ENCODE measurements at places on chromosomes 12 and 14.

- DNase-seq, result no peak
Measured at GRCh38 chr12:19201661-19202060, 72.1 kb downstream of the PLEKHA5 start.

- DNase-seq, result no peak
Measured at GRCh38 chr12:85516667-85517325, 236.8 kb downstream of the ALX1 start.

DNA sequence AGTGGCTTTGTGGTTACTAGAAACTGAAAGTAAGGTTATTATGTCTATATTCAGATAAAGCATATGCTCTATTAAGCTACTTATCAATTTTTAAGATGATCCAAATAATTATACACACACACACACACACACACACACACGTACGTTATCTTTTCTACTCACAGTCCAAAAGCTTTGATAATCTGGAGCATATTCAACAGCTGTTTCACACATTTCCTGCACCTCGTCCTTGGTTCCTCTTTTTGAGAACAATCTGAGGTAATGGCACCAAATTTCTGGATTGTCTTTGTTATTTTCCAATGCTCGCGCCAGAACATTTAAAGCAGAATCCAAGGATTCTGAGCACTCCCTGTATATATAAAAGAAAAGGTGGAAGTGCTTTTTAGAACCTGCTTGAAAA is 37.5 kb downstream of the ZFC3H1 start:
- DNase-seq, result peak; percentile 53

DNA sequence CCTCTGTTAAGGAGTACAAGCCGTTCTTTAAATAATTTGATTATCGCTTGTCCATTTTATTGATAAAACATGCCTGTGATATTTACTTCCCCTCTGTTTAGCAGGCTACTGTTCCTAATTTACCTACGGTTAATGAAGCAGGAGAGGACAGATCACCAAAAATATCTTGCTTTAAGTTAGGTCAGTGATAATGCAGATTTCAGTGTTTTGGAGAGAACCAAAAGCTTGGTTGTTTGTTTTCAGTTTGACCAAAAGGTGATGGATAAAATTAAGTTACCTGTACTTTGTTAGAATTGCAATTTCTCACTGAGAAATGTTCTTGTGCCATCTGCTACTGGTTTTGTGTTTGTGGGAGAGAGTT is 958 bp downstream of the SPATS2 start:
- DNase-seq, result peak; percentile 25

- no peak for DNase-seq
Measured at GRCh38 chr12:80257920-80258319, 158.6 kb downstream of the OTOGL start.

GRCh38 chr12:132346471-132347175 is 17.2 kb upstream of the GALNT9 start:
- no peak for DNase-seq

GRCh38 chr12:68915055-68915454 is 17.9 kb downstream of the CPM start:
- no peak for DNase-seq

DNA sequence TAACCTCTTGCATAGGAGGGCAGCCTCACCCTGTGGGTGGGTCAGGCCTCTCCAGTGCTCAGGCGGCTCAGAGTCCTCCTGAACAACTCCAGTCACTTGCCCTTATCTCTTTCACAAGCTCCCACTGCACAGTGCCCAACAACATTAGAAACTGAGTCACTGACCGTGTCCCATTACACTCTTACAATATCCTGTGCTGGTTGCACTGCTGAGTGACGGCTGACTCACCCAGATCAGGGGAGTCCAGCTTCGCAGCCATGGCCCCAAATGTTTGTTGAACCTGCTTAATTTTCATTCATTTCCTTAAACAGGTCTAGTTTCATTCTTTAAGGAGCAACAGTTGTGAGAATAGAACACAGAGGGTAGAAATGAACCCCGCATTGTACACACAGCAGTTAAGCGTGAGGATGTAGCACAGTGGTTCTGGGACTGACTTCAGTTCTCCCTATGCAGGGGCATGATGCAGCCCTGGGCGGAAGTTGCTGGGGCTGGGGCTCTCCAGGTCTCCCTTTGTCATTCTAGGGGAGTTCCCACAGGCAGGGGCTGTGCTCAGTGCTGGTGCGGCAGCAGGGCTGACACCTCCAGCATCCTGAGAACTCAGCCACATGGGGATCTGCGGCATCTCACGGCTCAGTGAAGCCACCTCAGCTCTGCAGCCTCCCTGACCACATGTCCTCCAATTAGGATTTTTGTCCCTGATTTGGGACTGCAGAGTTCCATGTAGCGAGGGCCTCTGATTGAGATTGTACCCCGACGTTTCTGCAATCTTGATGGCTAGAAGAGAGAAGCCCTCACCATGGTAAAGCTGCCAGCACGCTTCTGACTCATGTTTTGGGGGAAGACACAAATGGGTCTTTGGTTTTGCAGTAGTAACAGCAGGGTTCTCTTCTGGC is 16.1 kb downstream of the GPR68 start:
- peak; percentile 61 for DNase-seq

DNA sequence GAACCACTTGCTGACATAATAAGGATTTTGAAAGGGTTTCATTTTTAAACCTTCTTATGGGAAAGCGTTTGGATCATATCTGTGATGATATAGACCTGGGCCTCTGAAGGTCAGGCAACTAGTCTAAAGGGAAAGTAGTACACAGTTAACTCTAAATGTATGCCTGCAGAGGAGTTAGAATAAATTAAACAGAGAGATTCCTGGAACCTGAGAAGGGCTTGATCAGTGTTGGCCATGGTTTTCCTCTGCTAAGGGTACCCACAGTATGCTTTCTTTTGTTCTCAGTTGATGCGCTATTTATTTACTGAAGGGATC is 14.4 kb upstream of the POLR3B start:
- DNase-seq, result no peak

GRCh38 chr12:27524839-27525753 is 1.1 kb downstream of the PPFIBP1 start:
- no peak for DNase-seq

DNA sequence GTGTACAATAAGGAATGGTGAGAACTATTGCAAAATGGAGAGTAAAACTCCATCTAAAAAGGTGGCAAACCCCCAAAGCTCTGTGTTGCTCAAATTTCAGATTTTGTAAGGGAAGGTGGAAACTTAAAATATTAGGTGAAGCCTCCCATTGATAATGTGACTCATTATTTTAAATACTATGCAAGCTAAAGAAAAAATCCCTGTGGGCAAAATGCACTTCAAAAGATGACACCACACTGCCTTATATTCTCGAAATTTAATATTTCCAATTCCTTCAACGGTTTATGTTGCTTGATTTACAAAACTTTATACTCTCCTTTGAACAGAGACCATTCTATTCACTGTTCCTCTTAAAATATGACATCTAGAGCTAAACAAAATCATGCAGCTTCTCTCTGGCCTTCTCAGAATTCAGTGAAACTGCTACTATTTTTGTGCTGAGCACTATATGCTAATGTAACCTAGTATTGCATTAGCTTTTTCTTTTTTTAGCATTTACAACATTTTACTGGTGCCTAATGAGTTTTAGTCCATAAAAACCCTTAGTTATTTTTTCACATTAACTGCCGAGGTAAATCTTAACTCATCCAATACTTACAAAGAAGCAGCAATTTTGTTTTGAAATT is 297.7 kb downstream of the SYT1 start:
- no peak for DNase-seq

DNA sequence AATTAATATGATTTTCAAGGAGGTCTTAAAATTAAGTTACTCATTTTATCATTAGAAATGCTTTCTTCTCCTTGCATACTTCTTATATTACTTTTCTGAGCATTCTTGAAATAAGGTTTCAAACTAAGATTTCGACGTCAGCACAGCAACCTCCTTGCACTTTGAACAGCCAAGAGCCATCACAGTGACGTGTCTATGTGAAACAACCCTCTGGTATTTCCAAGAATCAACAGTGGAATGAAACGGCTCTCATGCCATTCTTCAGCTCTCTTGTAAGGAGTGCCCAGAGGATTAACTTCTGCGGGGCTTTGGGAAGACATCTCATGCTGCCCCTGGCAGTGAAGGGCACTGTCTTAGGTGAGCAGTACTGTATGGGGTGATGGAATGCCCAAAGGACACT is 109.2 kb downstream of the EFCAB11 start:
- no peak for DNase-seq

DNA sequence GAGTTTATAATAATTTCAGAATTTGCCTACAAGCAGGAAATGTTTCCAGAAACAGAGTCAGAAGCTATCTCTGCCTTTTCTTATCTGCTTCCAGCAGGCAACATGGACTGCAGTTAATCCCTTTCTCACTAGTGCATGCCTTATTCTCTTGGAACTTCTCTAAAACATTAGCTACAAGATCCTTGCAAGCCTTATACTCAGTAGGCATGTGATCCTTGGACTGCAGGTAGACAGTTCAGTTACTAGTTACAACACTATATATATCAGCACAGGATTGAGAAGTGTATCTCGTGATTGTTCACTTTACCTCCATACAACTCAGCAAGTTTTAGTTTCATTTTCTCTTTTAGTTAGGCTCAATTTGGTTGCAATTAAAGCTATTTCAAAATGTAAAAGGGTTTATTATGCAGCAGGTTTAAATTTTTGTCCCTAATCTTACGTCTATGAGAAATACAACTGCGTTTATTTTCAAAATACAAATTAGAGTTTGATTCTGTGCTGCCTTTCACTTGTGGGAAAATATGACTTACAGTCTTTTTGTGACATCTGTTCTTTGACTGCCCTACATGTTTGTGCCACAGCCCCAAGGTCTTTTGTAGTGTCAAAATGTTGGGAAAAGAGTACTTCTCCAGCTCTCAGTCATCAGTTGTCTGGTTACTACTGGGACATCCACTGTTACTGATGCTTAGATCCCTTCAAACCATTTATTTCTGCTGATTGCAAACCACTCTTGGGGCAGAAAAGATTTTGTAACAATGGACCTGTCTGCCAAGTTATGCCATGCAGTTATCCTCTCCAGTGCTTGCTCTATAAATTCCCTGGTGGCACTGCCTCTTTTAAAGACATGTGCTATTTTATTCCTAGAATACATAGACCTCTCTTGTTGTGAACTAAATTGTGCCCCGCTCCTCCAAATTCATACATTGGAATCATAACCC is 709.0 kb upstream of the FOXG1 start:
- DNase-seq, result no peak

- DNase-seq, result no peak
Measured at GRCh38 chr12:42742716-42743115, 153.2 kb upstream of the PRICKLE1 start.

- no peak for DNase-seq
Measured at GRCh38 chr12:109879351-109880042, 844 bp downstream of the GLTP start.

GRCh38 chr12:26231921-26232320 is 36.5 kb downstream of the SSPN start:
- no peak for DNase-seq

- no peak for DNase-seq
Measured at GRCh38 chr12:6452245-6452943, 552 bp downstream of the TAPBPL start.

DNA sequence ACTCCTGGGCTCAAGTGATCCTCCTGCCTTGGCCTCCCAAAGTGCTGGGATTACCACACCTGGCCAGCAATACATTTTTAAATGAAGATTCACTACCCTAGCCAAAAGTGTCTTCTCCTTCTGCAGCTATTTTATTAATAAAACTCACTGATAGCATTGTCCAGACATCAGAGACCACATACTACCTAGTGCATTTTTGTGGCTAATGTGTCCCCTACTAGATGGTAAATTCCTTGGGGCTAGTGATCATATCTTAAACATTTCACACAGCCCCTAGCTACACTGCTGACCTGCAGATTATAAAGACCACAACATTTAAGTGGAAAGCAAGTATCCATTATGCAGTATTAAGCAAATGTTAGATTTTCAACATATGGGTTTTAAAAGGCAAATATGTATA is 17.0 kb downstream of the DTD2 start:
- DNase-seq, result no peak

DNA sequence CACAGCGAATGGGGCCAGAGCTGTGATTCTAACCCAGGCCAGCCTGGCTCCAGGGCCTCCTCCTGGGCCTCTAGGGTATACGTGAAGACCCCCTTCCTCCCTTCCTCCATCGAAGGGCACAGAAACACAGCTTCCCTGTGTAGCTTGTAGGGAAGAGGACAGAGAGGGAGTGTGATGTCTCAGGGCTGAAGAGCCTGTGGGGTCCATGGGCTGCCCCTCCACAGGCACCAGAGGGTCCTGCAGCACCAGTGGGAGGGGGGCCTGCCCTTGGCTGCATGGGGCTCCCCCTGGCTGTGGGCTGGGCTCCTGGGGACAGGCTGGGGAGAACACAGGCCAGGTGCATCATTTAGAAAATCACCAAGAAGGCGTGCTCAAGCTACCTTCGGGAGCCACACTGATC is 178.5 kb downstream of the CALM1 start:
- DNase-seq, result no peak

- DNase-seq, result no peak
Measured at GRCh38 chr12:109440851-109441490, 36.1 kb downstream of the KCTD10 start.

- DNase-seq, result no peak
Measured at GRCh38 chr12:49954863-49955830, 4.6 kb downstream of the AQP2 start.

GRCh38 chr12:75437564-75437963 is 43.0 kb upstream of the GLIPR1 start:
- peak; percentile 29 for DNase-seq

- no peak for DNase-seq
Measured at GRCh38 chr12:5570416-5570815, 138.5 kb downstream of the NTF3 start.

DNA sequence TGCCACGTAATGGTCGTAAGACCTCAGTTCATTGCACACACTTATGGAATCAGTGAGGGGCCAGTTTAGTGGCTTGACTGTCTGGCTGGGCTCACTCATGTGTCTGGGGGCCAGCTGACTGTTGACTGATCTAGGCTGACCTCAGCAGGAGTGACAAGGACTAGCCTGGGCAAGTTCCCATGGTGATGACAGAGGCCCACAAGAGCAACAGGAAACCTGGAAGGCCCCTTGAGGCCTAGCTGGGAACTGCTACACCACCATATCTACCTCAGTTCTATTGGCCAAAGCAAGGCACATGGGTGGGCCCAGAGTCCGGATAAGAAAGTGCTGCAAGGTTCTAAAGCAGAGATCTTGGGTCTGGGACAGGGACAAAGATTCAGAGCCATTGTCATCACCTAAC is 21.3 kb upstream of the RFLNA start:
- peak; percentile 22 for DNase-seq

DNA sequence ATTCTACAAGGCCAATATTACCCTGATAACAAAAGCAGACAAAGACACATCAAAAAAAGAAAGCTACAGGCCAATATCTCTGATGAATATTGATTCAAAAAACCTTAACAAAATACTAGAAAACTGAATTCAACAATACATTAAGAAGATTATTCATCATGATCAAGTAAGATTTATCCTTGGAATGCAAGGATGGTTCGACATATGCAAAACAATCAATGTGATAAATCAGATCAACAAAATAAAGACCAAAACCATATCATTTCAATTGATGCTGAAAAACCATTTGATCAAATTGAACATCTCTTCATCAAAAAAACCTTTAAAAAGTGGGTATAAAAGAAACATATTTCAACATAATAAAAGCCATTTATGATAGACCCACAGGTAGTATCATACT is 117.3 kb downstream of the CPNE8 start:
- DNase-seq, result no peak

- DNase-seq, result no peak
Measured at GRCh38 chr12:79827484-79827883, 107.4 kb downstream of the PPP1R12A start.
